Amniotic epithelial cell (primary cell): ENCODE measurements at places on chromosomes 1 and 21.

GRCh38 chr1:243548516-243548915 lies 292.7 kb downstream of the SDCCAG8 start:
- DNase-seq: peak; percentile 45

DNA sequence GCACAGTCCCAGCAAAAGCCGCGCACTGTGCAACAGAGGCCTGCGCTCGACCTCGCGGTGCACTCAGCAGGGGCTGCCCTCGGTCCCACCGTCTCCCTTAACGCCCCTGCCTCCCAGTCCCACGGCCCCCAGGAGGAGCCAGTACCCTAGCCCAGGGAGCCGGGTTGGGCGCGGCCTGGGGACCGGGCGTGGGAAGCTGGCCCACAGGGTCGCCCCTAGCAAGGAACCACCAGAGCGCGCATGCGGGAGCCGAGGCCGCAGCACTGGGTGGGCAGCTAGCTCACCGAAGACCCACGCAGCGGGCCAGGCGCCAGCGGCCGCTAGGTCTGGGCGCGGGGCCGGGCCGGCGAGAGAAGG lies 21.6 kb upstream of the ZNF678 start:
- no peak for DNase-seq

DNA sequence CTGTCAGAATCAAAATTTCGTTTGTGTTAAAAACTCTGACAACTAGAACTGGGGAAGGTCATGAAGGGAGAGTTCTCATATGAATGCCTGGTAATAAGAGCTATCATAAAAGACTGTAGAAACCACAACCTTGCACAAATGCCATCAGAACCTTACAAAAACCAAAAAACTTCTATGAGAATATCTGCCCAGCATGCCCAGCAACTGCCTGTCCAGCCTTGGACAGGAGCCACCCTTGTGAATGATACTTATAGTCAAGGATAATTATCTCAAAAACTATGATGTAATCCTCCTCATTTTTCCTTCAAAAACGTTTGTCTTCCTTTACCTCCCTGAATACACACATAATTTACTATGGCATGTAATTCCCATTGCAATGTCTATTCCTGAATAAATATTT lies 53.4 kb upstream of the C1orf185 start:
- DNase-seq: no peak

GRCh38 chr1:206835186-206835585 lies 30.2 kb upstream of the IL20 start:
- DNase-seq: no peak
